ENCODE measurements at places on chromosomes 6 and 20.

DNA sequence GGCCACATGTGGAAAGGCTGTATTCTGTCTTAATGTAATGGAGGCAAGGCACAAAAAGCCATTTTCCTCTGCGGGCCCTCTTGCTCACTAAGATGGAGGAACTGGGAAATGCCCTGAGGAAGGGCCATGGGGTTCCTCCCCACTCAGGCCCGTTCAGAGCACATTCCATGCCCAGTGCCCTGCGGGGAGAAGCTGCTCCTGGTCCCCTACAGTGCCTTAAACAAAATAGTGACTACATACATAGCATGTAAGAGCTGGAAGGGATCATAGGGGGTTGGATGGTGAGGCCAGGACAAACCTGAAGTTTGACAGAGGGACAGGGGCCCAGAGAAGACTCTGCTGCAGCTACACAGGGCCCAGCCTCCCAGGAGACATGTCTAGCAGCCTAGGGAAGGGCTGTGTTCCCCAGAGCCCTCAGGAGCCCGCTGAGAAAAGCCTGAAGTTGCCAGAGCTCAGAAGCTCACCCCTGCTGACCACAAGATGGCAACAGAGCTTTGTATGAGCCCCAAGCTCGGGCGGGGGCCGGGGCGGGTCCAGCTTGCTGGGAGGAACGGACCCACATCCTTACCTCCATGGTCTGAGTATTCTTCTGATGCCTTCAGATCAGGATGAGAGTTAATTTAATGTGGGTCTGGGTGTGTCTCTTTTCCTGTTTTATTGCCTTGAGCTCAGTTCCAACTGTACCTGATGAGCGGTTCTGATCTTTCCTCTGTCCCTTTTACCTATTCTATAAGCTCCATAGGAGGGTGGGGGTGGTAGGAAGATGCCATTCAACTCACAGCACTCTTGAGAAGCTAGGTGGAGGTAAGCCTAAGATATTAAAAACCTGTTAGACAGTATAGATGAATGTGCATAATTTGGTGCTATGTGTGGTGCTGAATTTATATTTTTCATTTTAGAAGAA is 242.9 kb downstream of the CDC5L start:
- DNase-seq, result peak; percentile 79

GRCh38 chr20:63071541-63072181 is 64.9 kb upstream of the BHLHE23 start:
- no peak for DNase-seq

- DNase-seq, result no peak
These were observed 31.3 kb downstream of the TRMT6 start for GRCh38 chr20:5918856-5919625.

- no peak for DNase-seq
These were observed 234.1 kb downstream of the OTOR start for GRCh38 chr20:16982091-16982726.

- DNase-seq, result no peak
These were observed 63.0 kb downstream of the PTPN1 start for GRCh38 chr20:50572938-50573777.

GRCh38 chr6:13081189-13081563 is 247.2 kb downstream of the TBC1D7 start:
- no peak for DNase-seq

GRCh38 chr20:36784116-36784515 is 10.6 kb upstream of the DSN1 start:
- no peak for DNase-seq

GRCh38 chr20:41361757-41362747 is 4.6 kb downstream of the EMILIN3 start:
- DNase-seq, result no peak

GRCh38 chr6:33075208-33075567 is 602 bp upstream of the HLA-DPB1 start:
- no peak for DNase-seq

DNA sequence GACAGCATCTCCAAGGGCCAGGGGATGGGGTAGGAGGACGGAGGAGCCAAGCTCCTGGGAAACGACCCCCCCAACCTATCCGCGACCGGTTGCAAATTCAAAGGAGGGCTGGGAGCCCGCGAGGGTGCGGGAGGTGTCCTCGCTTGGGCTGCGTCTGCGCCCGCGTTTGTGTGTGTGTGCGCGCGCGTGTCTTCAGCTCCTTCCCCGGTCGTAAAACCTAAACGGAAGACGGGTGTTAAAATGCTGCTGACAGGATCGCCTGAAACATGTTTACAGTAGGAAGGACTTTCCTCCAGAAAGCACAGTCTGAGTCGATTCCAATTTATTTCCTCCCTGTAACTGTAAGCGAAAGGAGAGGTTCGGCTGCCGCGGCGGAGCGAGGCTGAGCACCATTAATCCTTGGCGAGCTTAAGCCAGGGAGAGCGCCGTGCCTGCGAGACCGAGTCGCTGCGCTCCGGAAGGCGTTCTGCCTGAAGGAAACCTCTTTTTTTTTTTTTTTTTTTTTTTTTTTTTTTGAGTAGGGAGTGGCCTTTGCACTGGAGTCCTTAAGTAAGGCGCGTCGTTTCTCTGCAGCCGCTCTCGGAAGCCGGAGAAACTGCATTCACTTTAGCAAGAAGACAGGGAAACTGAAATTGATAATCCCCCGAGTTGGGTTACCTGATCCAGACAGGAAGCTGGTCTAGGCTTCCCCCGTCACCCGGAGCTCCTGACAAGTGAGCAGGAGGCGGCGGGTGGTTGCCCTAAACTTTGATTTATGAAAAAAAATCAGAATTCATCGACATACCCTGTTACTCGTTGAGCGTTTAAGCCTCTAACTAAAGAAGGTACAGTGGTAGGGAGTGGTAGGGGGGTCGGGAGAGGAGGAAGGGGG is 4.8 kb upstream of the SOX4 start:
- DNase-seq, result peak; percentile 76

GRCh38 chr6:16305788-16306187 is 67.4 kb downstream of the GMPR start:
- no peak for DNase-seq

DNA sequence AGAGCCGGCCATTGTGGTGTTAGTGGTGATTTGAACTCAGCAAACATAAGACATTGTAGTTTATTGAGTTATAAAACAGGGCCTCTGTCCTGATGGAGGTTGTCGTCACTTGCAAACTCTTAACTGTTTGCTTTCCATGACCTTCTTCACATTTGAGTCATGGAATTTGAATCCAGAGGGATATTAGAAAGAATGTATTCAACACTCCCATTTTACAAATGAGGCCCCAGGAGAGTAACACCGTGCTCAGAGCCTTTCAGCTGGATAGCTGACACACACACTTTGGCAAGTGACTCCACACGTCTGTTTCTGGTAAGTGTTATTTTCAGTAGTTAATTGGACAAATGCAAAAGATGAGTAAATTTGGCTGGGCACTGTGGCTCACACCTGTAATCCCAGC is 72.4 kb upstream of the XRN2 start:
- no peak for DNase-seq

DNA sequence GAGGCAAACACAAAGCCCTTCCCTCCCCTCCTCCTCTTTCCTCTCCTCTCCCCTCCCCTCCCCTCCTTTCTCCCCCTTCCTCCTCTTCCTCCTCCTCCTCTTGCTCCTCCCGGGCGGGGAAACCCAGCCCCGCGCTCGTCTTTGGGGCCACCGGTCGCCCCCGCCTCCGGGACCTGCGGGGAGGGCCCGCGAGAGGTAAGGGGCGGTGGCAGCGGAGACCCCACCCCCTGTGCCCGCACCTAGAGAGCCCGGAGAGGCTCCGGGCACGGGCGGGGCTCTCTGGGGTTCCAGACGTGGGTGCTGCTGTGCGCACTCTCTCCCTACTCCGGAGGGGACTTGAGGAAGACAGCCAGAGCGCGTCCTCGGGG is at the start of gene RIN2:
Gene RIN2 (plus strand): TSS at position 126 of the 368 bp plus-strand sequence. CDS start 131,344 bp downstream, outside the sequence.
- peak; percentile 78 for DNase-seq

DNA sequence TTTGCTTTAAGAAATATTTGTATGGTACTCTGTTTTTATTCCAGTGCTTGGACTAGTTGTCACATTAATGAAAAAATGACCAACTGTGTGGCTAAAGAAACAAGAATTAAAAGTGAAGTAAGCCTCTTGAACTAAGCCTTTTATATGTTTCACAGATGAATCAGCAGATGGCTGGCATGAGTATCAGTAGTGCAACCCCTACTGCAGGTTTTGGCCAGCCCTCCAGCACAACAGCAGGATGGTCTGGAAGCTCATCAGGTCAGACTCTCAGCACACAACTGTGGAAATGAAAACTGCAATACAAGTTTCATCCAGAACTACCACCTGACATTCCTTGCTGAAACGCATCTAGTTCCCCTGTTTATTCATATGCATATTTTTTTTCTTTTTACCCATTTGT is 96.8 kb downstream of the B3GAT2 start:
- DNase-seq, result no peak

DNA sequence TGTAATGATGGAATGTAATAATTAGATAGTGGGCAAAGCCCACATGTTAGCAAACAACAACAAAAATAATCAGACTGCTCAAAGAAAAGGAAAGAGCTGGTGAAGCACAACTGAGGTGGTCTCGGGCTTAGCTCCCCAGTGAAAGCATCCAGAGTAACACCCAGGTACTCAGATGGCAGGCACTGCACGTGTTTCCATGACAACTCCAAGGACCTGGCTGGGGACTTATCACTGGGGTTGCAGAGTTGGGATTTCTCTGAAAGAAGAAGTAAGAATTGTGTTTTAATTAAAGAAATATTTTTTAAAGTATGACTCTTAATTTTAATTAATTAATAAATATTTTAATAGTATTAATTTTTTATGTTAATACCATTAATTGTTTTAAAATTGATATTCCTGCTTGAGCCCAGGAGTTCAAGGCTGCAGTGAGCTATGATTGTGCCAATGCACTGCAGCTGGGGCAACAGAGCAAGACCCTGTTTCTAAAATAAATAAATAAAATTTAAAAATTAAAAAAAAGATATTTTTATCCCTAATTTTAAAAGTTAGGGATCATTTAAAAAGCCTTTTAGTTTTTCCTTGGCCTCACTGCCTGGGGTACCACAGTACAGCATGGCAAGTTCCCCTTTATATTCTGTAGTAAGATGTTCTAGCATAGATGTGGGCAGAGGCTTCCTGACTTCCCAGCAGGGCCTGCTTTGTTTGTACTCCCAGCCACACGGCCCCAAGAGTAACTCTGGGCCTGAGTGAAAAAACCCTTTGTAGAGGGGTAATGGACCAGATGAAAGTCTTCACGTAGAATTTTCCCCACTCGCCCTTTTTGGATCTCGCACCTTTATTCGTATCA is 42.2 kb upstream of the UST start:
- DNase-seq, result no peak

GRCh38 chr20:59334651-59335300 is 34.4 kb downstream of the EDN3 start:
- DNase-seq, result no peak

- DNase-seq, result no peak
These were observed 23.5 kb upstream of the CDH22 start for GRCh38 chr20:46331611-46332361.

DNA sequence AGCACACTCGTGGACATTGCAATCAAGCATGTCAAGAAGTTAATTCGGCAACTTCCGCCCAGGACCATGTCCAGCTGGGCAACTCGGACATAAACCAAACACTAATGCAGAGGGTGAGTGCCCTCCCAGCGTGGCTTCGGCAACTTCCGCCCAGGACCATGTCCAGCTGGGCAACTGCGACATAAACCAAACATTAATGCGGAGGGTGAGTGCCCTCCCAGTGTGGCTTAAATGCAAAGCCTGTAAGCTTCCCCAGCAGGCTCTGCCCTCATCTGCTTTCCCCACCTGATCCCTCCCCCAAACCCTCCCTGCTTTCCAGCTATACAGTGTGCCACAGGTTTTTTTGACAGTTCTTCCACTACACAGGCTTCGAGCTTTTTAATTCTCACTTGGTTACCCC is 143.4 kb downstream of the PXDC1 start:
- DNase-seq, result no peak

DNA sequence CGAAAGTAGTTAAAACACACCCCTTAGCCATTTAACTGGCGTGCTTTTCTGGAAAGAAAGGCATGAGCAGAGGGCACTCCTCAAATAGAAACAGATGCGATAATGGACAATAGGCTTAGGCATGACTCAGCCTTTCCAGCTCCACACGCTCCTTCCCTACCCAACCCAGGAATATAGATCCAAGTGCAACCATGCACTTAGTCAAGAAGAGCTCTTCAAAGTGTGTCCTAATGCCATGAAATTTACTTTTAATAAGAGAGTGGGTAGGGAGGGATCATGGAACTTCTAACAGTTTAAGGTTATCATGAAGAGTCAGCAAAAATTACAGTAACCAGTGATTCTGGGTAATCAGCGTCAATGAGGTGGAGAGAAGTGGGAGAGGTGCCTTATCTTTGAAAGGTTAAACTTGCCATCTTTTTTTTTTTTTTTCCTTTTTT is 2.4 kb upstream of the EFHC1 start:
- DNase-seq, result no peak

DNA sequence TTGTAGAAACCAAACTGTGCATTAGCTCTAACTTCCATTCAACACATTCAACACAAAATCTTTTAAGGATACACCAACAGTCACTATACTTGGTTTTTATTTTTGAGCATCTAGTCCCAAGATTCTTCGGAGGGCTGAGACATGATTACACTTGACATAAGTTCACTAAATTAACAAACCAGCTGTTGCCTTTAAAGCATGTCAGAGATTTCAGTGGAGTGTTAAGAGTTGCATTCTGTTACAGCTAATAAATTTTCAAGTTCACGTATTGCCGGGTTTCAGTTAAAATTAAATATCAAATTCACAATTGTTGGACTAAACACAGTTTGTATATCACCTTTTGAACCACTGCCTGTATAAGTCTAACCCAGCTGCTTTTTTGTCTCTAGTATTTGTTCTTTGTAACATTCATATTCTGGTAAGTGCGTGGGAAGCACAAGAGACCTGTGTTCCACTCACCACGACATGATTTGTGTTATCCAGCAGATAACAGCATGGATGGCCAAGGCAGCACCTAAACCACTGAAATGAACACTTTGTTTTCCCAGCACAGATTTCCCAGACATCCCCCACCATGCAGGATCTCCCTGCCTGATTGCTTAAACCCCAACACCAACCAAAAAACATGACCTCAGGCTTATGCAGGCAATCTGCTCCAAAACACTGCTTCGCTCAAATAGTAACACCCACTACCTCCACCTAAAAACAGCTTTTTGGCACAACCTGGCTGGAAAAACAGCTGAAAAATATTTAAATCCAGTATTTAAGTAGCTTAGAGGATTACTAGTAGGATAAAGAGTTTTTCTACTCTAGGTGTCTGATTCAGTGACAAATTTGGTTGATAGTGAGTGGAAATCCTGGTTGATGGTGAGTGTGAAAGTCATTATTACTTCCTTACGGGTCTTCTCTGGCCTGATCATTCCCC is 286.5 kb upstream of the NT5E start:
- DNase-seq, result no peak

- DNase-seq, result no peak
These were observed 83.6 kb upstream of the EXOC2 start for GRCh38 chr6:776528-776931.

All from T47D (cell line).